Peyer's patch (tissue), 4 donors: ENCODE measurements at places on chromosomes 5 and 9. TPM values are rescaled to one million over a fixed set of nuclear protein-coding genes. Genes with fewer than 3 reads are reported as not detected.

- DNase-seq: no peak
Measured at GRCh38 chr9:27599102-27599869, 26.0 kb upstream of the C9orf72 start.

DNA sequence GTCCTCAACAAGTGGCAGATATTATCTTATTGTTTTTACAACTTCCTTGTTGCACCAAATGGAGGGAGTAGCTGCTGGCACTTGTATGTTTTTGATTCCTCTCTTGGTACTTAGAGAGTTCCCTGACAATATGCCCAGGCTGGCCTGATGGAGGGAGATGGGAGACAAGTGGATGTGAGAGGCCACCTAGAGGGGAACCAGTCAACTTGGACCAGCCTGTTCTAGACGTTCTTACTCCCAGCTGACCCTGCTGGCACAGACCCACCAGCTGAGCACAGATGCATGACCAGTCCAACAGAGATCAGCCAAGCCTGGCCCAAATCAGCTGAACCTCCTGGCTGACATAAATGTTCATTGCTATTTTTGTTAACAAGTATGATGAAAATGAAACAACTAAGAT lies 60.9 kb upstream of the GDNF start:
- no peak for DNase-seq

DNA sequence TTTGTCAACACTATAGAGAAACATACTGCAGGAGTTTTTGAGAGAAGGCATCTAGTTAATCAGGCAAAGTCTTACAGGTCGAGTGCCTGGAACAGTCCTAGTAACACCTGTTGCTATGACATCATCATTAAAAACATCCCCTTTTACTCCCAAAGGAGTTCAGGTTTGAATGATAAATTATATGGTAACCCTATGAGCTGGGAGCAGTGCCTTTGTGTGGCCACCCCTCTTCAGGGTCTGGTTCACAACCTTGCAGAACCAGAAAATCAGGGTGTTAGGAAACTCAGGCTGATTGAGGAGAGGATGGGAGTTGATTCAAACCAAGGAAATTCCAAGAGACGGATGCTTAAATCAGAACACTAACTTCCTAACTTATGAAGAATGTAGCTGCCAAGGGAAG lies 179.1 kb upstream of the RASEF start:
- DNase-seq: no peak

DNA sequence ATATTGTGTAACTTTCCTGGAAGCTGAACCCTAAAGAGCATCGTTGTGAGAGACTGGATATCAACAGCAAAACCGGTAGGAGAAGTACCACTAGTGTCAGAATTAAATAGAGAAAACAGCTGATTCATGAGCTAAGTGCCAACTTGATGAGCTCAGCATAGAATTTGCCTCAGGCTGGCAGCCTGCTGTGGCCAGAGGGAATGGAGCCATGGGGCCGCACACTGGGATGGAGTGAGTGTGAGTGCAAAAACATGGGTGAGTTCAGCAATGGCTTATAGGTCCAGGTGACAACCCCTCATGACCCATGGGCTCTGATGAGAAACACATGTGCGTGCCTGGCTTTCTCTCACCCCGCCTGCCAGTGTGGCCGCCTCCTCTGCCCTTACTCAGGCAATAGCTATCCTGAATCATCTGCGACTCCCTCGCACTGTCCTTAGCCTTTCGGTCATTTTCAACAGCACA lies 25.4 kb downstream of the ADAMTS16 start:
- no peak for DNase-seq

DNA sequence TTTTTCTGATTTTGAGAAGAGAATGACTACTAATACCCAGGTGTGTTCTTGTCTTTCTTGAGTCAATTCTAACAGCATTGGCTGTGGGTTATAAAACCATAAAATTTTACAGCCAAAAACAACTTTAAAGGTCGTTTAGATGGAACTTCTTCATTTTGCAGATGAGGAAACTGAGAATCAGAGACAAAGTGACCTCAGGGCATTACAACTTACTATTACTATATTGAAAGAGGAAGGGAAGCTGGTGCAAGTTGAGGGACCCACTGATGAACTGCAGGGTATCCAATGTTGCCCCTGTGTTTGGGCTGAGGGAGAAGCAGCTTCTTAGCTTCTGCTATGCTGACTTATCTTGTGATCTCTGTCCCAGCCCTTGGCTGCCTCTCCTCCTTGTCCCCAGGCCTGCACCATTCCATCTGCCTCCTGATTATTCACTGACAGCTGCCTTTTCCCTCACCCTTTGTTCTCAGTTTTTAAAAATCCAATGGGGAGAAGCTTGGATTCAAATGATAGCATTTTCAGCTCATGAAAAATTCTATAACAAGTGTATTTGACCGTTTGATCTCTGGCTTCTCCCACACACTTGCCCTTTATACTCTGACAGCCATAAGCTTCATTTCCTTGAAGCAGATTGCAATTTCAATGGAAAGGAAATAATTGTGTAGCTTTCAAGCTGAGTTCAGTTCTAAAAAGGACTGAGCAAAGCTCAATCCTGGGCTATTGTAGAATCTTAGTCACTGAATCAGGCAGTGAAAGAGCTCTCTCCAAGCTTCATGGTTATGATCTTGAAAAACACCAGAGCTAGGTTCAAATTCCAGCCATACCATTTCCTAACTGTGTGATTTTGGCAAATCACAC lies 68.5 kb downstream of the TMC1 start:
- no peak for DNase-seq

- no peak for DNase-seq
Measured at GRCh38 chr5:138974227-138975063, 99.3 kb upstream of the LRRTM2 start.

DNA sequence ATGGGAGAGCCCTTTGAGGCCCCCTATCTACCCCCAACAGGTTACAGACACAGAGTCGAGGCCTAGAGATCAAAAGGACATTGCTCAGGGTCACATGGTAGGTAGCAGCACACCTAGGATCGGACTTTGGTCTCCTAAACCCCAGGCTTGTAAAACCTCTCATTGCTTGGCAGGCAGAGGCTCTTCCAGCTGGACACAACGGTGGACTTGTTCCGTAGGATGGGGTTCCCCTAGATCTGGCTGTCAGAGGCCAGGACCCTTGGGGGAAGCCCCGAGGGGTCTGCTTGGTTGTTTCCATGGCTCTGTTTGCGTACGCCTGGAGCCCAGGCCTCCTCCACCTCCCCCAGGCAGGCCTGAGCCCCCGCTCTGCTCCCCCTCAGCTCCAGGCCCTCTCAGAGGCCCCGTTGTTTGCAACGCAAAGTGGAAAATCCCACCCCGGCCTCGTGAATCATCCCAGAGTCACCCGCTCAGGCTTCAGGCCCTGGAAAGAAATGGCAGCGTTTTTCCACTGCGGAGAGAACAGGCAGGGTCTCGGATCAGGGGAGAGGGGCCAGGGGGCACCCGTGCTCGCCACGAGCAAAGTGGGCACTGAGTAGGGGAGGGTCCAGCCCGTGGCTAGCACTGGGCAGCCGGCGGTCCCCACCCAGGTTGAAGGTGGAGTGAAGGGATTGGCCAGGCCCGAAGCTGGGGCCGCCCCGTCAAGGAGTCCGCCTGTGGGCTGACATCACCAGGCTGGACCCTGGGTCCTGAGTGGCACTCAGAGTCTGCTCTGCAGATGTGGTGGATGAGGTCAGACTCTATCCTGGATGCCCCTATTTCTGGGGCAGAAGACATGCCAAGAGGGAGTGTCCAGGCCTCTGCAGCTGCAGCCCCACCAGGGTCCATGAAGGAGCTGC lies 19.8 kb downstream of the COL27A1 start:
- no peak for DNase-seq

DNA sequence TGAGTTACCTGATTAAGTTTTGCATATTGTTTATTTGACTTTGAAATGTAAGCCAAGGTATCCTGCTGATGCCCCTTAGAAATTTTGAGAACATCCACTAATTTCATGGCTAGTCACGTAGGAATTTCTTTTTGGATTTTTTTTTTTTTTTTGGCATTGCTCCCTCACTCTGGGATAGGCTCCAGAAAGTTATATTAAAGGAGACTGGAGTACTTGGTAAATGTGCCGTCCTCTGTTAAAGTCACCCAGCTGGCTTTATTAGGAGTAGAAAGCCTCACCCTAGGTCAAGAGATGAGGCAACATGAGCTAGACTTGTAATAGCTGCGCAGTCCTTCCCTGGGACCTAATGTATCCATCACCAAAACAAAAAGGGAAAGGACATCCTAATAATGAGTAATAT lies 3.1 kb downstream of the KCTD16 start:
- no peak for DNase-seq

GRCh38 chr5:170520372-170520771 lies 16.6 kb downstream of the KCNIP1 start:
- no peak for DNase-seq

DNA sequence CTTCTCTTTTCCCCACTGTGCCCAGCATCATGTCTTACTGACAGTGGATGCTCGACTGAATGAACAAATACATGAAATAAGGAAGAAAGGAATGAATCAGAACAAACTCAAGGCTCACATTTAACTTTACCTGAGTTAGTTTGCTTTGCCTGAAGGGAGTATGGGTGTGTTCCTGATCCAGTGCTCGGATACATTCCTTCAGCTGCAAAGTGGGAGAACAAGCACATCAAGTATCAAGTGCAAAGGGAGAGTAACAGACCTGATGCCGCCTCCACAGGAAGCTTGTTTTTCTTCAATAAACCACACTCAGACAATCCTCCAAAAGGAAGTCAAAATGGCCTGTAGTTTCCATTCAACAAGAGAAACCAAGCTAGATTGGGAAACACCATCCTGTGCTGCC lies 66.1 kb downstream of the KIF24 start:
- no peak for DNase-seq

GRCh38 chr5:16663840-16664239 lies 47.0 kb upstream of the RETREG1 start:
- no peak for DNase-seq

DNA sequence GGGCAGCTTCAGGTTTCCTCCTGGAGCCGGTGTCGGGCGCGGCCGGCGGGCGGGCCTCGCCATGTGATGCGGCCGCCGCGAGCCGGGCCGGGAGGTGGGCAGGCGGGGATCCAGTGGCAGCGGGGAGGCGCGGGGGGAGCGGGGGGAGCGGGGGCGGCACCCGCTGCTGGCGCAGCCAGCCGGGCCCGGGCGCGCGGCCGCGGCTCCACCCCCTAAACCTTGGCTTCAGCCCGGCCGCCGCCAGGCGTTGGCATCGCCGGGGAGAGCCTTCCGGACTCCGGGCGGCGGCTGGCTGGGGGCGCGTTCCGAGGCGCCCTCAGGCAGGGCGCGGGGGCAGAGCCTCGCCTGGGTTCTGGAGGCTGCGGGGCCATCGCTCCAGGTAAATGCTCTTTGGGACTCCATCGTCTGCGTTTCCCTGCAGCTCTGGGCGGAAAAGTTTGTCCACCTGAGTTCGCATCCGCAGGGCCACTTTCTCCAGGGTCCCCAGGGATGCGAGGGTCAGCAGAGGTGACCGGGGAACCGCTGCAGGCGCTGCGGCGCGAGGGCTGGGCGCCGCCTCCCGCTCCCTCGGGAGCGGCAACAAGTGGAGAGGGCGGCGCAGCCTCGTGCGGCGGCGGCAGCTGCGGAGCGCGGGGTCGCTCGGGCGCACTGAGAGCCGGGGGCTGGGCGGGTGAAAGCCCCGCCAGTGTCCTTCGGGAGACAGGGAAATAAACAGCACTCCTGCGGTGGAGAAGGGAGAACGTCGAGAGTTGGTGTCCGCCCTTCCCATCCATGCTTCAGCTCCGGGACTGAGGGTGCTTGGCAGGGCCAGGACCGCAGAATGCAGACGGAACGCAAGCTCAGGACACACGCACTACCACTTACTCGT lies at the start of gene ARHGEF28:
Gene ARHGEF28, plus strand, starts transcription at position 253 of the 868 bp plus-strand sequence. CDS start 58,656 bp downstream, outside the sequence.
- DNase-seq: peak; percentile 66

GRCh38 chr9:76191493-76191892 lies 202.7 kb downstream of the RFK start:
- DNase-seq: no peak

The GABRA1 gene
- total RNA-seq: not detected

The GFI1B gene
- not detected for total RNA-seq

DNA sequence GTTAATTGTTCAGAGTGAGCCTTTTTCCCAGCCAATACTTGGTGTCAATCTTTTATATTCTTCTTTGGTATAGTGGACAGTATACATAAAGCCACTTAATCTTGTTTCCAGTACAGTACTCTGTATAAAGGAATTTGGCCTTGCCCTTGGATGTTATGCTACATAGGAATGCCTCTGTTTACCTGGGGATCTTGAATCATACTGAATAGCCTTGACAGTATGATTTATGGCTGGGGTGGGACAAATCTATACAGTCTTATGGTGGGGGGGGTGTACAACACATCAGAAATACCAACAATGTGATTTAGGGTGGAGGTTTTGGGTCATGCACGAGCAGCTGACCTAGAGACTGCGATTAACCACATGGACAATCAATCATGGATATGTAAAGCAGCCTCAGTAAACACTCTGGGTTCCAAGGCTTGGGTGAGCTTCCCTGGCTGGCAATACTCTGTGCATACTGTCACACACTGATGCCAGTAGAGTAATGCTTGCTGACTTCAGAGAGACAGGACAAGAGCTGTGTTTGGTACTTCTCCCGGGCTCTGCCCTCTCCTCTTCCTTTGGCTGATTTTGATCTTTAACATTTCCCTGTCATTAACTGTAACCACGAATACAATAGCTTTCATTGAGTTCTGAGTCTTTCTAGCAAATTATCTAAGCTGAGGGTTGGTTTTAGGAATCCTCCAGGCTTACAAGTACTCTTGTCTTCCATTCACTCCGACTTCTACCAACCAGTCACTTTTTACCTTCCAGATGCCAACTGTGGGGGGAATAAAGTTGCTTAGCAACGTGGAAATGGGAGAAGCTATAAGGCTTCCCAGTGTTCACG lies 84.6 kb downstream of the IARS1 start:
- DNase-seq: no peak
